T-helper 2 cell (primary cell): ENCODE measurements at places on chromosomes 7 and 10.

GRCh38 chr7:50199824-50200223, 104.7 kb upstream of the IKZF1 start:
- no peak for DNase-seq

GRCh38 chr7:51309361-51310130, 7.1 kb downstream of the COBL start:
- no peak for DNase-seq

DNA sequence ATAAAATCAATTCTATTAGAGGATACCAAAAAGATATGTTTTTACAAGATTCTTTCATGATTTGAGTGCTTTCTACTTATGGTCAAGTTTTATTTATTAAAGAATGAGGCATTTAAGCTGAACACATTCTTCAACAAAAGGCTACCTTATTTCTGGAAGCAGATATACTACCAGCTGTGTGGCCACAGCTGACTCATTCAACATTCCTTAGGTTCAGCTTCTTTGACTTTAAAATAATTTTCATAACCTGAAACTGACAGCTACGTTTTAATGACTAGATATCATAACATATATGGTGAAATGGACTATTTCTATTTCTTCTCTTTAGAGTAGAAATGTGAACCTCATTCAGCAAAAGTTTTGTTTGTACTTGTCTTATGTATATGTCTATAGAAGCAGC, 414.2 kb upstream of the SEMA3C start:
- no peak for DNase-seq

DNA sequence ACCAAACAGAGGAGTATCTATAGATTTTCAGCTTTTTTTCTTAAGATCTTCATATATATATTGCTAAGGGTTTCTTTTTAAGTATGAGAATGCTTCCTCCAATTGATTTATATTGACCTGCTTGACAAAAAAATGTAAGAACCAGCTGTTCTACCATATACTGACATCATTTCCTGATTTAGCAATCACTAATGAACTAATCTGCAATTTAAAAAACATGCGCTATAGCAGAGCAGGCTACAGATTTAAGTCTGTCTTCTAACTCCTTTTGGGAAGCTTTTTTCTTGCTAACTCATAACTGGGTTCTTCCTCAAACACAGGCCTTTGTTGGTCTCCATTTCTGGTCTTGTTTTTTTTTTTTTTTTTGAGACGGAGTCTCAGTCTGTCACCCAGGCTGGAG, 33.2 kb downstream of the ABCC2 start:
- no peak for DNase-seq

DNA sequence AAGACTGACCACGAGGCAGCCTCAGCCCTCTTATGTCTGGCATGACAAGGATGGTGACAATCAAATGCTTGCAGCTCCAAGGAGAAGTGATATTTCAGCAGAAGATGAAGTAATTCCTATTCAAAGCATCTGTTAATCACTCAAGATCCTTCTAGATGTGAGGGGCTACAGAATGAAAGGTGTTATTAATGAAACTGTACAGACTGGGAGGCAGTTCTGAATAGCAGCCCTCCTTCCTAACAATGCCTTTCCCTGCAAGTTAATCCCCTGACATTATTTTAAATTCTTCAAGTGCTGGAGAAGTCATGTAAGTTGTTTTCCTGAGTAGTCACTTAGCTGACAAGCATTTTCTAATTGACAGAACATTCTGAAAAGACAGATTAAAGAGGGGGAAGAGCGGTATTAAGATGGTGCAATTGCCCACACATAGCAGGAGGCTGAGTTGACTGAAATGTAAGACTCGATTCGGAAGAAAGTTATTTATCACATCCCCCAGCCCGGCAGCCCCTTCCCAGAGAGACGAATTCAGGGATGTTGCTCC, 300.8 kb downstream of the GRID1 start:
- no peak for DNase-seq

- DNase-seq = no peak
These were observed 24.4 kb upstream of the ETV1 start for GRCh38 chr7:14013898-14014297.

DNA sequence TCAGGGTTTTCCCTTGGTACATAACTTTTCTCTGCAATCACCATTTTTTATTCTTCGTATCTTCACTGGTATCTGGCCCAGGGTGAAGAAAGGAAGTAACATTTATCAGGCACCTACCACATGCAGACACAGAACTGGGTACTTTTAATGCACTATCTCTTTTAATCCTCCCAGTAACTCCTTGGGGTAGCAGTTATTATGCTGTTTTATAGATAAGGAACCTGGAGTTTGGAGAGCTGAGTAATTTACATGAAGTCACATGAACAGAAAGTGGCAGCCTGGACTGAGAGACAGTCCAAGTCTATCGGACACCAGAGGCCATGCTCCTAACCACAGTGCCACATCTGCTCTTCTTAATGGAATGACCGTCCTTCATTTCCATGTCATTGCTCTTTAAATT, 117.1 kb upstream of the PODXL start:
- DNase-seq = no peak

DNA sequence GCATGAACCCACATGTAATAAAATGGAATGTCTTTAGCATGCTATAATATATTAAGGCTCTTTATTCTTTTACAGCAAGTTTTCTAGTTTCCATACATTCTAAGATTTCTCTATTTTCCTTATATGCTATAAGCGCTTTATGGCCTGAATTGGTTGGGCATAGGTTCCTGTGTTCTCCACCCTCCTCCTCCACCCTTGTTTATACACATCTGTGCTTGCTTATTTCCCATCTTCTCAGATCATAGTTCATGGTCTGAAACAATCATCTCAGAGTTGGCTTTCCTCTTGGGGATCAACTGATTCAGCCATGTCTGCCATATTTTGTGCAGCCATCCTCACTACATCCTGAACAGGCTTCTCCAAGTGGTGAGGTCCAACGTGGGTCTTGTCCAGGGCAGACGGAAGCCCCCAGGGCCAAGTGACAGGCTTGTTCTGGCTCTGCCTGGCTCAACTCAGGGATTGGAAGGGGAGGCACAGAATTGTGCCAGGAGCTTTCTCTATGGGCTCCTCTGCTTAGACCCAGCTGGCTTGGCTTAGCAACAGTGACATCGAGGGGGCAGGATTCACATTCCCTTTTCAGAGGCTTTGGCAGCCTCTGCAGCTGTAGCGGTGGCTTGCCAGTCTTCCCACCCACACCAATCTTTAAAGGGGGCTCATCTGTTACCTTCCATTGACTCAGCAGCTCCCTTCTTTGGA, 327.3 kb downstream of the PTEN start:
- DNase-seq = no peak

DNA sequence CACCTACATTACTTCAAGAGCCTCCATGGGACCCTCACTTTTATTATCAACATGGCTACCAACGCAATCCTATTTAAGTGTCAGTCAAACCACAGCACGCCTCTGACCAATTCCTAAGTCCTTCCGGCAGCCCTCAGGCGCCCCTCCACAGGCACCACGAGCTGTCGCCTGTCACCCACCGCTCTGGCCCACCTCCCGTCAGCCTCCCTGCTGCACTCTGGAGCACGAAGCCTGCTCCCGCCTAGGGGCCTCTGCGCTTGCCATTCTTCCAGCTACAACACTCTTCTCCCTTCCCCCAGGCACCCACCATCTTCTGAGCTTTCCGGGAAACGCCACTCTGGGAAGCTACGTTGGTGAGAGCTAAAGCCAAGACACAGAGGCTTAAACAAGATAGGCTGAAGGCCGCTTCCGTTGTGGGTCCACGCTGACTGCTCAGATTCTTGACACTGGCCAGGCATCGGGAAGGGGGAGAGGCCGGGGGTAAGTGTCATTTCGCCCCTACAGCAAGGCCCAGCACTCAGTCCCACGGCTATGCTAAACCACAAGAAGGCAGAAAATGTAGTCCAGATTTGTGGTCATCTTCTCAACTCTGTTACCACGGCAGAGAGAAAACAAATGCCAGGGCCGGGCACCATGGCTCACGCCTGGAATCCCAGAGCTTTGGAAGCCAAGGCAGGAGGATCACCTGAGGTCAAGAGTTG, 56.7 kb downstream of the GNA12 start:
- no peak for DNase-seq

GRCh38 chr7:50607524-50608125, 42.4 kb upstream of the DDC start:
- DNase-seq = no peak

GRCh38 chr7:24795407-24795767, 38.1 kb upstream of the GSDME start:
- DNase-seq = no peak

DNA sequence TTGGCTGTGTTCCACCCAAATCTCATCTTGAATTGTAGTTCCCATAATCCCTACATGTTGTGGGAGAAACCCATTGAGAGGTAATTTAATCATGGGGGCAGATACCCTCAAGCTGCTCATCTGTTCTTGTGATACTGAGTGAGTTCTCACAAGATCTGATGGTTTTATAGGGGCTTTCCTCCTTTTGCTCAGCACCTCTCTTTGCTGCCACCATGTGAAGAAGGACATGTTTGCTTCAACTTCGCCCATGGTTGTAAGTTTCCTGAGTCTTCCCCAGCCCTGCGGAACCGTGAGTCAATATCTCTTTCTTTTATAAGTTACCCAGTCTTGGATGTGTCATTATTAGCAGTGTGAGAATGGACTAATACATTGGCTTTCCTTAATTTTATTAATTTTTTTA, 527.8 kb downstream of the MDFIC start:
- no peak for DNase-seq

DNA sequence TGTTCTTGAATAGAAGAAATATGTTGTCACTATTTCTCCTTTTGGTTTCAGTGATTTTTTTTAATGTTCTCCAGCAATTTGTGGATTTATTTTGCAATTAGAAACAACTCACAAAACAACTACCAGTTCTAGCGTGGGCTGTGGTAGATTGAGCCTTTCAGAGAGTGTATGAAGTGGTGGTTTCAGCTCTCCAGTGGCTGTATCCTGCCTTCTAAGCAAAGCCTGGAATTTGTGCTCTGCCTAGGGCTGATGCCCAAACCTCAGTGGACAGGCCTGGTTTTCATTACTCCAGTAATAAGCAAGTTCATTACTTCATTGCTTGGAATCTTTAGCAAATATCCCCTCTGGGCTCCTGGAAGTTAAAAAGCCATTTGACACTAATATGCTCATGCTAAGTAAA, 35.9 kb downstream of the APBB1IP start:
- DNase-seq = no peak

DNA sequence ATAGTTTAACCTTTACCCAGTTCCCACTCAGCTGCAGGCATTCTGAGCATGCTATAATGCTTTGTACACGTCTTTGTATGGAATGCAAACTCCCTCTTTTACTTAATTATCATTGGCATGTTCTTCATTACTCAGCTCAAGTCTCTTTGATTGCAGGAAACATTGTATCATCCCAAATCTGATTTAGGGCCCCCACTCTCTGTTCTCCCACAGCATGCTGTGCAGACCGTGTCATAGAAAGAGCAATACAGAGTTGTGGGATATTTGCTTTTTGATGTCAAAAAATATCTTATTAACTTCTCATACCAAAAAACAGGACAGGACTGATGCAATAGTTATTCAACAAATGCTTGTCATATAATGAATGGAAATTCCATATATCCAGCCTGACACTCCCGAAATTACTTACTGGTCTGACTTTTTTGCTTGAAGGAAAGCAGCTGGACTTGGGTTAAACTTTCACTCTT, 1081.5 kb upstream of the C7orf33 start:
- no peak for DNase-seq

GRCh38 chr10:4981722-4982471, 18.7 kb downstream of the AKR1C1 start:
- DNase-seq = no peak
